ENCODE measurements at places on chromosomes 7 and 10.
A peak's percentile ranks its signal among the peaks of the same experiment; 100 is the strongest.

GRCh38 chr7:105289704-105290103 lies 99.0 kb downstream of the SRPK2 start:
- DNase-seq: no peak

- no peak for DNase-seq
Observed at GRCh38 chr10:49661140-49661856, 18.2 kb upstream of the C10orf53 start.

DNA sequence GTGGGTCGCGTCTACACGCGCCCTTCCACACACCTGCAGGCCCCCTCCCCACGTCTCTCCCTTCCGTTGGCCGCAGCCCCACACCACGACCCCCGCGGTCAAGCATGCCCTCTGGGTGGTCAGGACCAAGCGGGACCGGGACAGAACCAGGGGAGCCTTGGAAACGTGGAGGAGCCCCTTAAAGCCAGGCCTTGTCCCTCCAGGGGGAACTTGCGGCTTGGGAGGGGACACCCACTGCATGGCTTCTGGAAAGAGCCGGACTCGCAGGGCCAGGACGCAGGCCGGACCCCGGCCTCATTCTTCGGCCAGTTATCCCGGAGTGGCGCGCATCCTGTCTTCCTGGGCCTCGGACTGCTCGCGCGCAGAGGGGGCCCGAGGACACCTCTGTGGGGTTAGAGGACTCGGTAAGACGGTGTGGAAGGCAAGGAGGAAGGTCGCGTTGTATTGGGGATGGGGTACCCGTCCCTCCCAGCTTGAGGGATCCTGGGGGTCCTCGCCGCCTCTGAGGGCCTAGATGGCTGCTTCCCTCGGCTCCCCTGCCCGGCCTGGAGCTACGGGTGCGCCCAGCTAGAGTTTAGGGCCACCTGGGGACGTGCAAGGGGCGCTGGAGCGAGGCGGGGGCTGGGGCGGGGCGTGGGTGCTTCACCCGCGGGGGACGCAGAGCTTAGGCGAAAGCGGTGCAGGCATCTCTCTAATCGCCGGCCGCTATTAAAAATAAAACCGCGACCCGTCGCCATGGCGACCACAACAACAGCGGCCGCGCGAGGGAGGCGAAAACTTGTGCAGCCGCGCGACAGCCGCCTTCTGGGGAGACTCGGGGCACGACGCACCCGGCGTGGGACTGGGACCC lies 1.8 kb upstream of the PDGFA start:
- DNase-seq: peak; percentile 54

GRCh38 chr7:66296001-66296521 lies 90.9 kb downstream of the TPST1 start:
- DNase-seq: peak; percentile 23

- no peak for DNase-seq
Observed at GRCh38 chr10:130758529-130758928, 553.0 kb downstream of the TCERG1L start.

GRCh38 chr10:80487791-80488538 lies 33.9 kb downstream of the TSPAN14 start:
- no peak for DNase-seq

GRCh38 chr7:134203186-134203889 lies 76.2 kb downstream of the LRGUK start:
- no peak for DNase-seq

DNA sequence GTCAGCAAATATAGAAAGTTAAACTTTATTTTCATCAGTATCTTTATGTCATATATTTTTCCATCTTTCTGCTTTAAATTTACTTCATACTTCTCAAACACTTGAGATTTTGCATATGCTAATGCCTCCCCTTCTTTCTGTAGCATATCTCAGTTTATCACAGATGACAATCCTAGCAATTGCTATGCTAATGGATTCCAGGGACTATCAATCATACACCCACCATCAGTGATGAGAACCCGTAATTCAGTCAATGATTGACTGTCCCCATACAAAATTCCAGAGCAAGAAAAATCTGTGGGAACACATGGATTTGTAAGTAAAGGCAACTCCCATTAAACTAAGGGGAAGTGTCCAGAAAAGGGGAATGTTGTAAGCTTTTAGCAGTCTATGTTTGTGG lies 432.4 kb upstream of the SEMA3D start:
- no peak for DNase-seq

- DNase-seq: no peak
Observed at GRCh38 chr7:138698281-138698680, 2.9 kb downstream of the SVOPL start.

GRCh38 chr7:47078241-47078640 lies 503.7 kb downstream of the TNS3 start:
- peak; percentile 58 for DNase-seq

DNA sequence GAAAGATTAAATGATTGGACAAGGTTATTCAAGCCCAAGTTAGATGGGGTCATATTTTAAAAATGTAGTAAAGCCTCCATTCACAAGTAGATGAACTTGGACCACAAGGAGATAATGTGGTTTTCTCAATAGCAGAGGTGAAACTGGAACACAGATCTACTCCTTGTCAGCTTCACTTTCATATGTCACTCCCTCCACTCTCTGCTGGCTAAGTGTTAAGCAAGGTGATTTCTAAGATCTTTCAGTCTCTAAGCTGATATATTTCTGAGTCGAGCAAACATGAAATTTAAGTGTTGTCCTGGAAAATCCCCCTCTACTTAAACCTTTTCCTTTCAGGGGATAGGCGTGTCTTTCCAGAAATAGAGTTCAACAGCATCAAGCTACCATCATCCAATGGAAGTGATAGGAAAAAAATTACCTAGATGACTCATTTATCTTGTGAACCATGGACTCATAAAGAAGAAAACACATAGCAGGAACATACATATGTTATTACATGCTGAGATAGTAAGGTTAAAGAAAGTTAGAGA lies 275.0 kb downstream of the PTEN start:
- no peak for DNase-seq

- no peak for DNase-seq
Observed at GRCh38 chr10:84388148-84388547, 59.8 kb downstream of the CCSER2 start.

GRCh38 chr10:83427101-83427500 lies 712.2 kb upstream of the GHITM start:
- DNase-seq: no peak

DNA sequence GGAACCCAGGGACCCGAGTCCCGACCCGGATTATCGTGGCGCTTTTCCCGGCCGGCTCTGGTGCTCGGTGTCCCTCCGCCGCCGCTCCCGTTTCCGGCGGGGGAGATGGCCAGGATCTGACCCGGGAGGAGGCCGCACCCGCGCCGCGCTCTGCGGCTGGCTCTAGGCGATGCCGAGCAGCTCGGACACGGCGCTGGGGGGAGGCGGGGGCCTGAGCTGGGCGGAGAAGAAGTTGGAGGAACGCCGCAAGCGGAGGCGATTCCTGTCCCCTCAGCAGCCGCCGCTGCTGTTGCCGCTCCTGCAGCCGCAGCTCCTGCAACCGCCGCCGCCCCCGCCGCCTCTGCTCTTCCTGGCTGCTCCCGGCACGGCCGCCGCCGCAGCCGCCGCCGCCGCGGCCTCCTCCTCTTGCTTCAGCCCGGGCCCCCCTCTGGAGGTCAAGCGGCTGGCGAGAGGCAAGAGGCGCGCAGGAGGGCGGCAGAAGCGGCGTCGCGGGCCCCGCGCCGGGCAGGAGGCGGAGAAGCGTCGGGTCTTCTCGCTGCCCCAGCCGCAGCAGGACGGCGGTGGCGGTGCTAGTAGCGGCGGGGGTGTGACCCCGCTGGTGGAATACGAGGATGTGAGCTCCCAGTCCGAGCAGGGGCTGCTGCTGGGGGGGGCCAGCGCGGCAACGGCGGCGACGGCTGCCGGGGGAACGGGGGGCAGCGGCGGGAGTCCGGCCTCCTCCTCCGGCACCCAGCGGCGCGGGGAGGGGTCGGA lies 593 bp downstream of the CDK13 start:
- peak; percentile 52 for DNase-seq

- DNase-seq: no peak
Observed at GRCh38 chr7:129843365-129843898, 109.3 kb downstream of the UBE2H start.

- DNase-seq: no peak
Observed at GRCh38 chr7:150716368-150716767, at the start of gene GIMAP1. Gene GIMAP1 (plus strand): TSS chr7:150716613. CDS start chr7:150719048, 2,435 bp downstream.

DNA sequence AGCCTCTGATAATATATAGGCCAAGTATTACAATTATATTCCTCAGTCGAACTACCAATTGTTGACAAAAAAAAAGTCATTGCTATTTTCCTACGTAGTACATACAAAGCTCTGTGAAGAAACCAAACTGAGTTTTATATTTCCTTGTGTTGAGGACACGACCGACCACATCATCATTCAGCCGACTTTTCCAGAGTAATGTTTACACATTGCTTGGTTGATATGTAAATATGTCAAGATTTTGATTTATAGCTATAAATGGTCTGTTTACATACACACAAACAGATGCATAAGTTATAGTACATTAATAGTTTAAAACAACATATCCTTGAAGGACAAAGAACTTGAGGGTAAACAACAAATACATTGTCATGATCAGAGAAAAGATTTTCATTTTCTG lies 121.5 kb downstream of the CRPPA start:
- DNase-seq: no peak

GRCh38 chr7:27046854-27047549 lies 48.8 kb downstream of the HOXA1 start:
- DNase-seq: peak; percentile 84

- DNase-seq: no peak
Observed at GRCh38 chr7:121273467-121274167, 55.2 kb upstream of the WNT16 start.

- DNase-seq: no peak
Observed at GRCh38 chr10:49011756-49012155, 72.1 kb upstream of the LRRC18 start.

GRCh38 chr7:139767561-139767982 lies 10.2 kb downstream of the HIPK2 start:
- DNase-seq: no peak

DNA sequence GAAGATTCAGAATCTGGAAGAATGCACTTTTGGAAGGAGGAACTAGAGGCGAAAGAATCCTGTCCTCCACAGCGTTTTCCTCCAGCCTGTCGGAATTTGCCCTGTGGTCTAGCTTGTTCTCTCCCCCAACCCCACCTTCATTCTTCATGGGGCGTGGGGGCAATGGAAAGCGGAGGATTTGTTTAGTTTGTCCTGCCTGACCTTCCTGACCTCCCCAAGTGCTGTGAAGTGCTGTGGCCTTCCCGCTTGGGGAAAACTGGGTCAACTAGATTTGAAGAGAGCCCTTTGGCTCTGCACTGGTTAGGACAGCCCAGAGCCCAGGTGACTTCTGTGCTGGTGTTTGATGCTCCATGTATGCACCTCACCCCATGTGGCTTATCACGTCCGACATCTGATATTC lies 49.1 kb downstream of the GATA3 start:
- DNase-seq: no peak

GRCh38 chr7:154167051-154167450 lies 114.9 kb downstream of the DPP6 start:
- DNase-seq: no peak

DNA sequence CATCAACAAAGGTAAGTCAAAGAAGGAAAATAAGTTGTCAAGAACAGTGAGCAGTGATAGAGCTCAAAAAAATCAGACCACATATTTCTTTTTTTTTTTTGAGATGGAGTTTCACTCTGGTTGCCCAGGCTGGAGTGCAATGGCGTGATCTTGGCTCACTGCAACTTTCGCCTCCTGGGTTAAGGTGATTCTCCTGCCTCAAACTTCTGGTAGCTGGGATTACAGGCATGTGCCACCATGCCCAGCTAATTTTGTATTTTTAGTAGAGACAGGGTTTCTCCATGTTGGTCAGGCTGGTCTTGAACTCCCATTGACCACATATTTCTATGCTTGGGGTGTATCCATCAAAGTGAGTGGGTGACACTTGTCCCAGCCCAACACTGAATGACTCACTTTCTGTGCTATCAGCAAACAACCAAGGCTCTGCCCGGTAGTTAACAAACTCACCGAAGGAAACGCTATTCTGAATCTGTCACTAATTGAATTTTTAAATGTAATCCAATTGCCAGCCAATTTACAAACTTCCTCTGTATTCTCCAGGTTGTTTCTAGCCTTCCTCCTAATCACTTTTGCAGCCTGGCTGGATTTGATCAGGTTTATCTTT lies 19.6 kb upstream of the SMNDC1 start:
- DNase-seq: no peak

DNA sequence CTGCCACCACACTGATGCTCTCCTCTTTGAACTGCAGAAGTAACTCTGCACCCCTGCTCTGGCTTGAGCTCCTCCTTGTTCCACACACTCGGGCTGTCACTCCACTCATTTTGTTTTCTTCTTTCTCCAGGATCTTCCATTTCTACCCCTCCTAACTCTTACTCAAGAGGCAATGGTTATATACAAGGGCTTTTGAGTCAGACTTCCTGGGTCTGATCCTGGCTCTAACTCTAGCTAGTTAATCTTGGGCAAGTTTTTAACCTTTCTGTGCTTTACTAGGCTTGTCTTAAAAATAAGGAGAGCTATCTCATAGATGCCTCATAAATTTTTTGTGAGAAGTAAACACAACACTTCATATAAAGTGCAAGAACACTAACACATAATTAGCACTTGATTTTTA lies 45.3 kb upstream of the GNAI1 start:
- no peak for DNase-seq

GRCh38 chr7:39507866-39508551 lies 58.2 kb upstream of the YAE1 start:
- no peak for DNase-seq

- no peak for DNase-seq
Observed at GRCh38 chr7:77459311-77459726, 43.2 kb upstream of the GSAP start.

DNA sequence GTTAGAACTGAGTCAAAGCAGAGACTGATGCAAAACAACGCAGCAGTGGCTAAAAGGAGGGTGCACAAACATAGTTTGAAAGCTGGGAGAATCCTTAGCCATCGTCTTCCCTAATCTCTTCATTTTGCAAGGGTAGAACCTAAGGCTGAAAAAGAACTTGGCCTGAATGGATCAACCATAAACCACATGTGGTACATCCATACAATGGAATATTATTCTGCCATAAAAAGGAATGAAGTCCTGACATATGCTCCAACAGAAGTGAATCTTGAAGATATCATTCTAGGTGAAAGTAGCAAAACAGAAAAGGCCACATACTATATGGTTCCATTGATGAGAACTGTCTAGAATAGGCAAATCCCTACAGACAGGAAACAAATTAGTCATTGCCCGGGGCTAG lies 330.3 kb upstream of the NPVF start:
- no peak for DNase-seq

DNA sequence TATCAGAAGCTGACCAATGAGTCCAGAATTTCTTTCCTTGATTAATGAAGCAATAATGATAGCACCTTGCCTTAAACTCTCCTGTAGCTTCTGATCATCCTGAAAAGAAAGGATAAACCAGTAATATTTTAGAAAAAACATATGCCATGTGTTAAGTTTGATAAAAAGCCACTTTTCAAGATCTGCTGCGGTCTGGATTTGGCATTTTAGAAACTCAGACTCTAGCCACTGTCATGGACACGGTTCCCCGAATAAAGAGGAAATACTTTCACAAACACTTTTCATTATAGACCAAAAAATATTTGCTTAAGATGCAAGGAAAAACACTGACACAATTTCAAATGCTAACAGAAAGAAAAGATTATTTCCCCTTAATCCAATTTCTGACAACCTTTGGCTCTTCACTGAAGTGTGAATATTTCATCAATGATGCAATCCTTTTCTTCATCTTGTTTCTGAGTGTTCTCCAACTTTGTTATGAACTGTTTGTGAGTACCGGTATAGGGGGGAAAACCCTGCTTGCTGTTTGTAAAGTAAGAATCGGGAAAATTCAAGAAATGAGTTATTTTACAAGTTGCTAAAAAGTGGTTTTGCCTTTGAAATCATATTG lies 329.5 kb downstream of the CRPPA start:
- no peak for DNase-seq

Data from EL (cell line).